Lower lobe of right lung (tissue), 2 donors: ENCODE measurements at places on chromosomes 5 and 9. TPM values are rescaled to one million over a fixed set of nuclear protein-coding genes. Genes with fewer than 3 reads are reported as not detected.

DNA sequence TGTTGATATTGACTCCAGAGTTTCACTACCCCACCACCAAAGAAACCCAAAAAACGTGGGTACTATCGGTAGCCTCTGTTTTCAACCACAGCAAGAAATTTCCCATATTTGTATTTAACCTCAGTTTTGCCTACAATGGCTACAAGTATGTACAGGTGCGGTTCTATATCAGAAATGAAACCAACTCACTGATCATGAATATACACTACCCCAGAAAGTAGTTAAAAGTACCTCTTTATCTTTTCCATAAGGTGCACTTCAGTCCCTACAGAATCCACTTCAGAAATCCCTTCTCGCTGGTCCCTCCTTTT, 140.6 kb upstream of the SLC12A2 start:
- no peak overlapping the region for H3K27ac ChIP-seq
- no peak for DNase-seq
- no peaks in the 10 kb centered on the region for H3K27me3 ChIP-seq
- no peaks in the 10 kb centered on the region for H3K36me3 ChIP-seq

GRCh38 chr5:1444361-1445189, 665 bp downstream of the SLC6A3 start:
- H3K4me3 ChIP-seq = peak overlapping the region; percentile 27
- DNase-seq = no peak
- H3K36me3 ChIP-seq = no peaks in the 10 kb centered on the region
- H3K4me1 ChIP-seq = peaks cover 15% of the 10 kb centered on the region
- H3K27me3 ChIP-seq = peaks cover 72% of the 10 kb centered on the region
- no peak overlapping the region for H3K27ac ChIP-seq

DNA sequence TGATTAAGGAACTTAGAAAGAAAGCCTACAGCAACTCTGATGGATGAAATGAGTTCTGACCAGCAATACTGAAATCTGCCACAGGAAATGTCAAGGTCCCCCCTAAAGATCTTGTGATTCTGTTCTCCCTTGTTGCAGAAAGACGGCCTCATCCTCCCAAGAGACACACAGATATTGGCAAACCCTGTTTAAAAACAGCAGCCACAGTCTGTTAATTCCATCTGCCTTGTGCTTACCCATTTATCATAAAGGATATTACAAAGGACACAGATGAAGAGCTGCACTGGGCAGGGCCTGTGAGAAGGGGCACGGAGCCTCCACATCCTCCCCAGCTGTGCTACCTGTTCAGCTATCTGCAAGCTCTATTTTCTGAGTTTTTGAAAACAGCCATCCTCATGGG, 15.2 kb downstream of the RAPGEF1 start:
- H3K4me1 ChIP-seq = peaks cover 67% of the 10 kb centered on the region
- no peak overlapping the region for H3K4me3 ChIP-seq
- DNase-seq = no peak
- no peaks in the 10 kb centered on the region for H3K27me3 ChIP-seq

Gene IL9
- total RNA-seq = not detected

- no peaks in the 10 kb centered on the region for H3K36me3 ChIP-seq
- no peak for DNase-seq
- no peaks in the 10 kb centered on the region for H3K4me1 ChIP-seq
- H3K4me3 ChIP-seq = no peak overlapping the region
- H3K27ac ChIP-seq = no peak overlapping the region
Observed at GRCh38 chr5:114636271-114636670, 274.4 kb downstream of the KCNN2 start.

DNA sequence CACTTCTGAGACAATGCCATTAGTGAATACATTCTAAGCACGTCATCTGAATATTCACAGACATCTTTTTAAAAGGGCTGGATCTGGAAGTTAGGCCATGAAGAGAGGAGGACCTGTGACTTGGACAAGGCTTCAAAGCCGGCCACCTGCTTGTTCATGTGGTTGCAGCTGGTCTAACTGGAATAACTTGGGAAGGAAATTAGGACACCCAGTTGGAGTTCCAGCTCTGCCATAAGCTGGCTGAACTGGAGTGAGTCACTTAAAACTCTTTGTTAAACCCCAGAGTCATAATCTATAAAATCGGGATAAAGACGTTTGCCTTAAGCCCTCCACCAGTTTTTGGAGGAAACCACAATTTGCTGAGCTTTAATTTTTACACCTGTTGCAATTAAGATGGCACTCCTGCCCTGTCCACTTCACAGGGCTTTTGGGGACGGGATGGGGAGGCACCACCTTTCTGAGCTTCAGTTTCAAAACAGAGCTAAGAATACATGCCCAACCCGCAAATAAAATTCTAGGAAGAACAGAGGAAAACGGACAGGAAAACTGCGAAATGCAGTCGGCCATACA, 536 bp upstream of the STX17 start:
- no peaks in the 10 kb centered on the region for H3K36me3 ChIP-seq
- H3K27ac ChIP-seq = peak overlapping the region; percentile 99
- DNase-seq = no peak
- H3K4me3 ChIP-seq = peak overlapping the region; percentile 88
- H3K4me1 ChIP-seq = peaks cover 13% of the 10 kb centered on the region
- no peaks in the 10 kb centered on the region for H3K27me3 ChIP-seq

Gene EMB
- 30.3 TPM for total RNA-seq

Gene GABRA6
- not detected for total RNA-seq

Gene C9orf43
- total RNA-seq = 0.35 TPM

GRCh38 chr5:143812085-143812705, at the start of gene HMHB1:
Gene HMHB1, plus strand, starts transcription at chr5:143812161.
- H3K36me3 ChIP-seq = no peaks in the 10 kb centered on the region
- H3K4me1 ChIP-seq = peaks cover 7% of the 10 kb centered on the region
- no peak within 1 kb of the TSS for H3K27ac ChIP-seq

Gene PRSS3
- 0.65 TPM for total RNA-seq

- peaks cover 41% of the 10 kb centered on the region for H3K27me3 ChIP-seq
- no peaks in the 10 kb centered on the region for H3K36me3 ChIP-seq
- DNase-seq = no peak
- H3K27ac ChIP-seq = no peak overlapping the region
- no peaks in the 10 kb centered on the region for H3K4me1 ChIP-seq
Observed at GRCh38 chr9:136153381-136154065, 34.8 kb upstream of the TMEM250 start.

DNA sequence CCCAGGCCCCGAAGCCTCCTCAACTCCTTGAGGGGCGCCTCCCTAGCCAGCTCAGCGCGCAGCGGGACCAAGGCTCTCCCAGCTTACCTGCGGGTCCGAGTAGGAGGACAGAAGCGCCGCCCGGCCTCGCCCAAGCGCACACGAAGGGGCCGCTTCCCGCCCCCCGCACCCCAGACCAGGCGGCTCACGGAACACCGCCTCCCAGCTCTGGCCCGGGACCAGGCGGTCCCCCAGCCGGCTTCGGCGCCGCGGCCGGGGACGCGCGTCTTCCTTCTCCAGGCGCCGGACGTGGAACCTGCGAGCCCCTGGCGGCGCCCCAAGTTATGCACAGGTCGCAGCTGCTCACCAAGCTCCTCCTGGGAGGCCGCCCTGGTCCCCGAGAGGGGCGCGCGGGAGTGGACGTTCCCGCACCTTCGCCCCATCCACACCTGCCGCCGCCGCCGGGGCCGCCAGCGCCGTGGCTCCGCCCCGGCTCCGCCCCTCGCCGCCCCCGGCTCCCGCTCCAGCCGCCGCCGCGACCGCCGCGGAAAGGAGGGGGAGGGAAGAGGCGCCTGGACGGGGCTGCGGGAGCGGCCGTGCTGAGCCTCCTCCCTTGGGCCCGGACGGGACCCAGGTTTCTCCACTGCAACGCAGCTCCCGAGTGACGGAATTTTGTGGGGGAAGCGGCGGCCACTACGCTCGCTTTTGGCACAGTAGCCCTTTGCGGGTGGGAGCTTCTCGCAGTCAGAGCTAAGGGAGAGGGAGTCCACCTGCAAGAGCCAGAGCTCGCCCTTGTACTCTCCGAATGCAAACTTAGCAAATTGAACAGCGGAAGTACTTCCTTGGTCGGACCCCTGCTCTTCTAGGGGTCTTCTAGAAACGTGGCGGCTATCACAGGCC, 77.5 kb upstream of the IFNE start:
- H3K4me3 ChIP-seq = peak overlapping the region; percentile 57
- peaks cover 61% of the 10 kb centered on the region for H3K27me3 ChIP-seq
- DNase-seq = peak; percentile 56
- peaks cover 11% of the 10 kb centered on the region for H3K4me1 ChIP-seq
- no peak overlapping the region for H3K27ac ChIP-seq
- no peaks in the 10 kb centered on the region for H3K36me3 ChIP-seq

Gene C5orf52
- not detected for total RNA-seq

DNA sequence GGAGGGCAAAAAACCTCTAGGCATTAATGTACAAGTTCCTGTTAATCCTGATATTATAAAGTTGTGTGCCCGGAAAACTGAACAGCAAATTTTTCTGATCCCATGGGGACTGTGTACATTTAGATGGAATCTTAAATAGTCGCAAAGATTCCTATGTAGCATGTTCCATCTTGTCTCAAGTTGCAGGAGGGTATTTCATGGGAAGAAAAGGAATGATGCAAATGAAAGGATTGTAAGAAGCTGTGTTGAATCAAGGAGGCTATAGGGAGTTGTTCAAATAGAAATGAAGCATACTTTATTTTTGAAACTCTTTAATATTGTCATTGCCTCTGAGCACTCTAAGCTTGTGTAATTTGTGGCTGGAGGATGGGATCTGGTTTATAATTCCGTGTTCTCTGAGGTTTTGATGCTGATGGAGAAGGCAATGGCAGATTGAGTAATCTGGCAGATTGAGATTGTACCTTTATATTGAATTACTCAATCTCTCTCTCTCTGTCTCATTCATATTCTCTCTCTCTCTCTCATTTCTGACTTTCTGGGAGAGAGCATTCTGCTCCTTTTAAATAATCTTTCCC, 288.5 kb downstream of the OSTF1 start:
- DNase-seq = no peak
- H3K4me3 ChIP-seq = no peak overlapping the region
- H3K27ac ChIP-seq = no peak overlapping the region
- peaks cover 14% of the 10 kb centered on the region for H3K4me1 ChIP-seq
- no peaks in the 10 kb centered on the region for H3K36me3 ChIP-seq
- no peaks in the 10 kb centered on the region for H3K27me3 ChIP-seq

- H3K36me3 ChIP-seq = no peaks in the 10 kb centered on the region
- no peak overlapping the region for H3K4me3 ChIP-seq
- no peak overlapping the region for H3K27ac ChIP-seq
- no peak for DNase-seq
- H3K27me3 ChIP-seq = no peaks in the 10 kb centered on the region
Observed at GRCh38 chr5:41721516-41721915, 148.7 kb downstream of the OXCT1 start.

GRCh38 chr5:78833284-78833683, 151.8 kb downstream of the ARSB start:
- no peak overlapping the region for H3K27ac ChIP-seq
- H3K36me3 ChIP-seq = no peaks in the 10 kb centered on the region
- H3K4me3 ChIP-seq = no peak overlapping the region
- no peak for DNase-seq

GRCh38 chr5:169875091-169875728, 105.1 kb downstream of the INSYN2B start:
- peaks cover 40% of the 10 kb centered on the region for H3K4me1 ChIP-seq
- no peaks in the 10 kb centered on the region for H3K36me3 ChIP-seq
- H3K27ac ChIP-seq = no peak overlapping the region
- H3K27me3 ChIP-seq = no peaks in the 10 kb centered on the region
- no peak overlapping the region for H3K4me3 ChIP-seq

Gene DRD1
- 0.62 TPM for total RNA-seq

DNA sequence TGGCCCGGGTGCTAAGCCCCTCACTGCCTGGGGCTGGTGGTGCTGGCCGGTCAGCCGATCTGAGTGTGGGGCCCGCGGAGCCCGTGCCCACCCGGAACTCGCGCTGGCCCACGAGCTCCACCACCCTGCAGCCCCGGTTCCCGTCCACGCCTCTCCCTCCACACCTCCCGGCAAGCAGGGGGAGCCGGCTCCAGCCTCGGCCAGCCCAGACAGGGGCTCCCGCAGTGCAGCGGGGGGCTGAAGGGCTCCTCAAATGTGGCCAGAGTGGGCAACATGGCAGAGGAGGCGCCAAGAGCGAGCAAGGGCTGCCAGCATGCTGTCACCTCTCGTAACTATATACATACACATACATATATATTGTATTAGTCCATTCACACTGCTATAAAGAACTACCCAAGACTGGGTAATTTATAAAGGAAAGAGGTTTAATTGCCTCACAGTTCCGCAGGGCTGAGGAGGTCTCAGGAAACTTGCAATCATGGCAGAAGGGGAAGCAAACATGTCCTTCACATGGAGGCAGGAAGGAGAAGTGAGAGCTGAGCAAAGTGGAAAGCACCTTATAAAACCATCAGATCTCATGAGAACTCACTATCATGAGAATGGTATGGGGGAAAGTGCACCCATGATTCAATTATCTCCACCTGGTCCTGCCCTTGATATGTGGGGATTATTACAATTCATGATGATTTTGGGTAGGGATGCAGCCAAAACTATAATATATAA, 56.8 kb downstream of the LIX1 start:
- DNase-seq = no peak
- no peaks in the 10 kb centered on the region for H3K4me1 ChIP-seq
- no peaks in the 10 kb centered on the region for H3K27me3 ChIP-seq
- no peak overlapping the region for H3K27ac ChIP-seq

DNA sequence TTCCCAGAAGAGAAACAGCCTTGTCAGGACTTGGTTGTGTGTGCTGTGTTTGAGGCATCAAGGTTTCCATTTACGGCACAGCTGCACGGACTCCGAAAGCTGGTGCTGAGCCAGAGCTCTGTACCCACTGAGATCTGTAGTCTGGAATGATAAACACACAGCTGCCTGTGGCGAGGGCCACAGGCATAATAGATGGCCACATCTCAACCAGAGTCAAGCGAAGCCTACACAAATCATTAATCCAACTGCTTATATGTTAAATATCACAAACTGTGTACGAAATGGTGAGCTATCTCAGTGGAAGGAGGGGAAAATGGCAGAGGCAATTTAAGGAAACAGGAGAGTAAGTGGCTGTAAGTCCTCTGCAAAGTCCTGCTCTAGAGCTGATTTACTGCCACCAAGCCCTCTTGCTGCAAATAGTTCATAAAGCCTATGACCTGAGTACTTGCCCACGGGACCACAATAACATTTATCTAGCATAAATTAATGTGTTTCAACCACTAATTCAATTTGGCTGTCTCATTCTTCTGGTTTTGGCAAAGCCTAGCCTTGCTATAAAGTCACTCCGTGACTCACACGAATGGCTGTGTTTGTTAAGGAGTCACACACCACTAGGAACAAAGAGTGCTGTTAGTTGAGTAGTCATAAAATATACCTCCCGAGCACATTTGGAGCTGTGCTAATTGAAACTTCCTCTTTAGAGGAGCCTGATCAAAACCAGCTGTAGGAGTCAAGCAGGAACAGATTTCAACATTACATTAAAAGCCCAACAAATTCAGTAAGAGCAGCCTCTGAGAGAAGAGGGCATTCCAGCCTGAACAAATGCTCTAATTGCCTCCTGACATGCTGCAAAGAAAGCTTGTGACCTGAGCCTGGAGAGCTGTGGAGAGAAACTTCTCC, 738.6 kb upstream of the ZNF608 start:
- no peak overlapping the region for H3K4me3 ChIP-seq
- H3K27me3 ChIP-seq = no peaks in the 10 kb centered on the region
- peak; percentile 38 for DNase-seq
- H3K36me3 ChIP-seq = no peaks in the 10 kb centered on the region
- H3K4me1 ChIP-seq = peaks cover 22% of the 10 kb centered on the region

Gene NR6A1
- total RNA-seq = 4.5 TPM
